ENCODE measurements at places on chromosomes 1 and 21. TPM values are rescaled to one million over a fixed set of nuclear protein-coding genes. Genes with fewer than 3 reads are reported as not detected.

The SH2D1B gene
- polyA plus RNA-seq, result not detected

The SCAMP3 gene
- 103 TPM for polyA plus RNA-seq

The KRTAP11-1 gene
- polyA plus RNA-seq, result not detected

The OR2L13 gene
- polyA plus RNA-seq, result 5.8 TPM

The ARV1 gene
- polyA plus RNA-seq, result 40.4 TPM

The INSRR gene
- 0.70 TPM for polyA plus RNA-seq

The RHEX gene
- not detected for polyA plus RNA-seq

The GADD45A gene
- polyA plus RNA-seq, result 28.8 TPM

The DEPDC1 gene
- 4.2 TPM for polyA plus RNA-seq

The LRRC53 gene
- 0.05 TPM for polyA plus RNA-seq

The CD84 gene
- 6.0 TPM for polyA plus RNA-seq

The FBXO2 gene
- polyA plus RNA-seq, result 45.0 TPM

The DNAJC8 gene
- polyA plus RNA-seq, result 142 TPM

All from spinal cord (tissue), 10 donors.